ENCODE measurements at places on chromosomes 1 and 21.

DNA sequence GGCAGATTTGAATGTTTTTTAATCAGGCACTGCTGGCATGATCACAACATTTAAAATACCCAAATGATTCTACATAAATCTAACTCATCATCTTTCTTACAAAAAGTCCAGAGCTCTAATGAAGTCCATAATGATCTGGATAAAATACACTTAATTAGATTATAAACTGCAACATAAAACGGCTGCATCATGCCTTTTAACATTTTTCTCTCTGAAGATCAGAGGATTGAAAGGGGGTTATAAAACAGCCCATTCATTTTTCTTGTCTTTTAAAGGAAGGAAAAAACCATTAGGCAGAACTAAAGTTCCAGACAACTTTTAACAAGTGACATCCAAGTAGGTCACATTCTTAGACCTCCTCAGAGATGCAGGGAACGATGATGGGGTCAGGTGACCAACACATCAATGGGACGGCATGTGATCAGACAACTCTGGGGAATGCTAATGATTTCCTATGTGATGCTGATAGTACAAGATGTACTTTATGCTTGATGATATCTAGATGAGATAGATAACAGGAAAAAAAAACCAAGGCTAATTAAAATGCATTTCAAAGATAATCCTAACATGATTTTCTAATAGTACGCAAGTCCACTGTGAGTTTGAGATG lies 455.1 kb downstream of the SMYD3 start:
- peak; percentile 83 for ATAC-seq

DNA sequence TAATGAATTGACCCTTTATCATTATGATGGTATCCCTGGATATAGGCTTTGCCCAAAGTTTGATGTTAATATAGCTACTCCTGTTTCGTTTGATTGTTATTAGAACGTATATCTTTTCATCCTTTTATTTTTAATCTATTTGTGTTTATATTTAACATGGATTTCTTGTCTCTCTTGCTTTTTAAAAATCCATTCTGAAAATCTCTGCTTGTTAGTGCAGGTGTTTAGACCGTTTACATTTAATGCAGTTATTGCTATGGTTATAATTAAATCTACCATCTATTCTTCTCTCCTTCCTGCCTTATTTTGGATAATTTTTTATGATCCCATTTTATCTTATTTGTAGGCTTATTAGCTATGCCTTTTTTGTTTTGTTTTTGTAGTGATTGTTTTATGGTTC lies 12.4 kb downstream of the TSNAX start:
- no peak for ATAC-seq

DNA sequence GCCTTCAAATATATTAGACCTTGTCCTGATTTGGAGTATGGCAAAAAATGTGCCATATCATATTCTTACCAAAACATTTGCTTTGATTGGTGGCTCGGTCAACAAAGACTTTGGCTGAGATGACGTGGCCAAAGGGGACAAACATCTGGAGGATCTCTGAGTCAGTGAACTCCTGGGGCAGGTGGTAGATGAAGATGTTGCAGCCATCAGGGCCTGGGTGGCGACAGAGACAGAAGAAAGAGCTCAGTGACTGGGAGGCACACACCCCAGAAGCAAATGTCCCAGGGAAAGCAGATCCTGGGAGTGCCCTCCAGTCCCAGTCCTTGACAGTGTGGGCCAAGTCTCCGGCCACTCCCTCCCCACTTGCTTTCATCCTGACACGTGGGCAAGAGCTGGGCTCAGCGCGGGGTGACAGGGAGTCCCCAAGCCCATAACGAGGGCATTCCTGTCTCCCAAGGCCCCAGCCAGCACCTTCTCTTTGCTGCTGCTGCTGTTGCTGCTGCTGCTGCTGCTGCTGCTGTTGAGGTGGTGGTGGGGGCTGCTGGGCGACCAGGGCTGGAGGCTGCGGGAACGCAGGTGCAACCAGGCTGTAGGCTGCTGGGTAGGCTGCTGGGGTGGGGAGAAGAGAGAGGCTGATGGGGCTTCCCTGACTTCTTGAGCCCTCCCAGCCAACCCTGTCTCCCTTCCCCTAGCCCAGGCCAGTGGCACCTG lies 10.7 kb downstream of the CELF3 start:
- no peak for ATAC-seq

DNA sequence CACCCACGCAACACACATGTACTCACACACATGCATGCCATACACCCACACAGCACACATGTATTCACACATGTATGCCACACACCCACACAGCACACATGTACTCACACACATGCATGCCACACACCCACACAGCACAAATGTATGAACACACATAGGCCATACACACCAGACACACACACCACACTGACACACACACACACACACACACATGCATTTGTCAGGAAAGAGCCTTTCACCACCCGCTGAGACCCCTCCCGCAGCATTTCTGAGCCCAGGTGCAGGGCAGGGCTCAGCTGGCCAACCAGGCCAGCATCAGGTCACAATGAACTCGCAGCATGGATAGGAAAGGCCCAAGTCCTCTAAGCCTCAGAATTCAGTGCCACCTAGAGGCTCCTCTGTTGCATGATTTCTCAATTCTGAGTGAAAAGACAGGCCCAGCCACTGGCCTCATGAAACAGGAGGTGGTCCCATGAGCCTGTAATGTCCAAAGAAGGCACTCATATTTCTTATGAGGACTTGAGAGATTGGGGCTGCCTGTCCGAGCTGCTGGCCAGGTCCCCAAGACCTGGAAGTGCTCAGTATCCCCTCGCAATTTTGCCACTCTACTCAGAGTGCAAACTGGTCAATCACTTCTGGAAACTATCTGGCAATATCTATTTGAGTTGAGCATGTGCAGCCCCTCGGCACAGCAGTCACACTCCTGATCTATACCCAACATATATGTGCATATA lies 57.3 kb downstream of the PSMG1 start:
- ATAC-seq = peak; percentile 99

GRCh38 chr1:207398986-207399385 lies 55.1 kb upstream of the CR2 start:
- ATAC-seq = no peak

DNA sequence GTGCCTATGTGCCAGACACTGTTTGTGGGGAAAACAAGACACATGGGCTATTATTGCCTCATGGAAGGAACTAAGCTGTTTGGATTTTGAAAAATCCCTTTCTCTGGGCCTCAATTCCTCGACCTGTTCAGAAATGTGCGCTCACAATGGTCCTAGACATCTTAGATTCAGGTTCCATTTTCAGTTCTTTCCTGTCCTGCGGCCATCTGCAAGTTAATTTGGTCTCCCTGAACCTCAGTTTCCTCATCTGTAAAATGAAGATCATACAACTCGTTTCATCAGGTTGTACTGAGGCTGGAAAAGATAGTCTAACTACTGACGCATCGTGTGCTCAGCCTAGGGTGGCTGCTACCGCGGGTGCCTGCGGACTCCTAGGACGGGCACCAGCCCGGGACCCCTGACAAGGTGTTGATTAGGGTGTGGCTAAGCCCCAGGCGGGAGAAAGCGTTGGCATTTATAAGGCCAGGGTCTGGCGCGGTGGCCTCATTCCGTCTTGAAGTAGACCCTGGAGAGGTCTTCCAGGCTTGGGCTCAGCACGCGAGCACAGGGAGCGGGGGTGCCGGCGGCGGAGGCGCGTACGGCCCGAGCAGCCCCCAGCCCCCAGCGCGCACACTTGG lies 493 bp upstream of the ELOA start:
- ATAC-seq = peak; percentile 53
